ENCODE measurements at places on chromosomes 3 and 15. TPM values are rescaled to one million over a fixed set of nuclear protein-coding genes. Genes with fewer than 3 reads are reported as not detected.

The TMEM40 gene
- polyA plus RNA-seq = 1.3 TPM

DNA sequence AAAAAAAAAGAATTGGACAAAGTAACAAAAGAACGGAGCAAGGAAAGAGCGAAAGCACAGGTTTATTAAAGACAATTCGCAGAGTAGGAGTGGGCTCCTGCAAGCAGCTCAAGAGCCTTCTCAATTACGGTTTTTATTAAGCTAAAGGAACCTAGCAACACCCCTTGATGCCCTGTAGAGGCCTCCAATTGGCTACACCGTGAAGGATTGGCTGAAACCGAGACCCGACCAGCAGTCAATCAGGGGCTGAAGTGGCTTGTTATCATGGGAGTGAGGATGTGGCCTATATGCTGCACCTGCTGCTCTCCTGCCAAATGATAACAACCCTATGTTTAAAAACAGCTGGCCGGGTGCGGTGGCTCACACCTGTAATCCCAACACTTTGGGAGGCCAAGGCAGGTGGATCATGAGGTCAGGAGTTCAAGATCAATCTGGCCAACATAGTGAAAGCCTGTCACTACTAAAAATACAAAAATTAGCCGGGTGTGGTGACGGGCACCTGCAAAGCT is 20.4 kb upstream of the AP3B2 start:
- DNase-seq = no peak

The WWTR1 gene
- 117 TPM for polyA plus RNA-seq

DNA sequence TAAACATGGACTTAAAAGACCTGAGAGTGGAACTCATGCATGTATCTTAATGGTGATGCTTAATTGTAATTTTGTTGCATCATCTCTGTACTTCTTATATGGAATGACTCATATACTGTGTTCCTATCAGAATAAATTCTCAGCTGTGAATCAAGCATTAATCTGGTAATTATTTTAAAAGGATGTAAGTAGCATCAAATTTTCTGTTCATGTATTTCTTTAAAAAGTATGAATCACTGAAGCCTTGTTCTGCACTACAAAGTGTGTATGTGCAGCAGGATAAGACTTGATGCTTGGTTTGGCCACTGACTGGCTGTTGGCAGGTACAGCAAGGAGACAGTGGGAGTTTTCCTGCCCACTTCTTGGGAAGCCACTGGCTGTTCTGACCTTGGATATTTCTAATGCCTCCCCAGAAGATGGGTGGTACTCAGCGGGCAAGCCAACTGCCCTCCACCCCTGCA is 123.9 kb downstream of the ANO10 start:
- DNase-seq = no peak

- DNase-seq = no peak
Observed at GRCh38 chr3:107630779-107631178, 108.0 kb downstream of the BBX start.

DNA sequence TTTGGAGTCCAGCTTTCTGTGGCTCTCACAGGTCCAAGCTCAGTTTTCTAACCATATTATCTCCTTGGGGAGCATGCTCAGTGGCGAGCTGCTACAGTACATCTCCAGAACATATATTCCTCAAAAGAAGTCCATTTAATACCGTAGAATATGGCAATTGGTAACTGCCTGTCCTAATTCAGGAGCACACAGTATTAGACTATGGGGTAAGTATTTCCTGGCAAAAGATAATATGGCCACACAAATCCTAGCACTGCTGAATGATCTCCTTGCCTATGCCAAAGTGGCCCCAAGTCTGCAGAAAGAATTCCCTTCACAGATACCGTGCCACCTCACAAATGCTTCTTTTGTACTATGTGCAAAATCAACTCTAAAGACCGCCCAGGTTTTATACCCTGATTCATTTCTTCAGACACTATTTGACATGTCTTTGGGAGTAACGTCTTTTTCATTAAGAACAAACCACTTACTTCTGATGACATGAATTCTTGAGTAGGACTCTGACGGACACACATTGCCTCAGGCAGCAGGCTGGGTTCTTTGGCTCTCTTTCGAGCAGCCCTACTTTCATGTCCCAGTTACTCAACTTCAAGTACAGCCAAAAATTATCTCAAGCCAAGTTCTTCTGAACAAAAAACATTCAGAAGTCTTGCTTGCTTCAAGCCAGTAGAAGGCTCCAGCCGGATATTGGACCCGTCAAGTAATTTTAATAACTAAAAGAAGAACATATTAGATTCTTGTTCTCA is 368.3 kb upstream of the DCBLD2 start:
- no peak for DNase-seq

DNA sequence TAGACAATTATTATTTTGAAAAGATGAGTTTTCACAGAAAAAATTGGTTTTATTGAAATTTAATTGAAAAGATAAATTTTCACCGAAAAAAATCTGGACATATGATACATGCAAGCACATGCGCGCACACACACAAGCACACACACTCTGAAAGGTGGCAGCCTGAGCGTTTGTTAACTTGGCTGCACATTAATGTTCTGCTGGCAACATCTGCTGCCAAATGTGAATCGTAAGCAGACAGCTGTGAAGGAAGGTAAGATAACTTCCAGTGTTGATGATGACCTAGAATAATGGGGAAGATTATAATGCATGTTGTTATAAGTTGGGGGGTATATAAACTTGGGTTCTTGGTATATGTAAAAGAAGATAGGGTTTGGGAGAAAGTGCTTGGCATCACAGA is 18.4 kb upstream of the CMTM7 start:
- DNase-seq = no peak

- no peak for DNase-seq
Observed at GRCh38 chr15:42363942-42364341, 4.6 kb downstream of the CAPN3 start.

The CISH gene
- polyA plus RNA-seq = 30.5 TPM

DNA sequence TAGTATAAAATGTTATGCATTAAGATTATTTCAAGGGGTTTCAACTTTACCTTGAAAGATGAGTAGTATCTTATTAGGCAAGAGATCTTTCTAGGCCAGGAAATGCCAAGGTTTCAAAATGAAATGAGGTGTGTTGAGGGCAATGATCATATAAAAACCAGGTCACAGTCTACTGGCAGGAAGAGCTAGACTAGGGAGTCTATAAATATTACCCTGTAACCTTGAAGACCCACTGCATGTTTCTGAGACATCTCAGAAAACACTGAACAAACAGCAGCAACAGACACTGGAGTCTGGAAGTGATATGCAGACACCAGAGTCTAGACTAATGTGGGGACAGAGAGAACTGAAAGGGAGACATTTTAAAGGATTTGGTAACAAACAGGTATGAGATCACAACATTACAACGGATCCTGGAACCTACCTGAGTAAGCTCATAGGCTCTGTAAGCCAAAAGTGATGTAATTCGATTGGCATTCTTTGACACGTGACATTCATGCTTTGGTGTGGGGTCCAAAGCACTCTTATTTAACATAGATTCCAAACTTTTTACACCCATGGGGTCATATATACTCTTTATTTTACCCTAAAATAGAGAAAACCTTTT is 15.0 kb downstream of the TASOR start:
- DNase-seq = no peak

The GRAMD1C gene
- polyA plus RNA-seq = 27.4 TPM

DNA sequence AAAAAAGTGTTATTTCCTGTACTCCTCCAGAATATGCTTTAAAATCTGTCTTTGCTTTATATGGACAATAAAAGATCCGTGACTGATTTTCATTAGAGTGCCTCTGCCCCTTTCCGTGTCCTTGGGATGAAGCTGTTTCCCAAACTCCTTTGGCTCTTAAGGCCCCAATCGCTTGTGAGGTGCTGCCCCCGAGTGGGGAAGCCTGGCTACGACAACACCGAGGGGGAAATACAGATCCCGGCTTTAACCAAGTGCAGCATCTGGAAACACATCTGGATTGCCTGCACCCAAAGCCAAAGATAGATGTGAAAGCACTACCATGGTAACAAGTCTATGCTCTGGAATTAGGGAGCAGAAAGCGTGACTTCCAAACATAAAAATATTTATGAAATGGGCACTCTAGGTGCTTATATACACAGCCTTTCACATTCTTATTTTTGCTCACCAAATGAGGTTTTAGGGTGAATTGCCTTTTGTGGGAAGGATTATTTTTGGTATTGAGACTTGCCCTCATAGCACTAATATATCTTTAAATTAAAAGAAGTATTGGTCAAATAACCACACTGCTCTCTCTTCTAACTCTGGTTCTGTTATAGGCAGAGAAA is 40.6 kb upstream of the ADCY5 start:
- DNase-seq = no peak

All from renal cortex interstitium (tissue), 15 donors.